Right renal cortex interstitium (tissue), 3 donors: ENCODE measurements at places on chromosomes 11 and 22. TPM values are rescaled to one million over a fixed set of nuclear protein-coding genes. Genes with fewer than 3 reads are reported as not detected.

DNA sequence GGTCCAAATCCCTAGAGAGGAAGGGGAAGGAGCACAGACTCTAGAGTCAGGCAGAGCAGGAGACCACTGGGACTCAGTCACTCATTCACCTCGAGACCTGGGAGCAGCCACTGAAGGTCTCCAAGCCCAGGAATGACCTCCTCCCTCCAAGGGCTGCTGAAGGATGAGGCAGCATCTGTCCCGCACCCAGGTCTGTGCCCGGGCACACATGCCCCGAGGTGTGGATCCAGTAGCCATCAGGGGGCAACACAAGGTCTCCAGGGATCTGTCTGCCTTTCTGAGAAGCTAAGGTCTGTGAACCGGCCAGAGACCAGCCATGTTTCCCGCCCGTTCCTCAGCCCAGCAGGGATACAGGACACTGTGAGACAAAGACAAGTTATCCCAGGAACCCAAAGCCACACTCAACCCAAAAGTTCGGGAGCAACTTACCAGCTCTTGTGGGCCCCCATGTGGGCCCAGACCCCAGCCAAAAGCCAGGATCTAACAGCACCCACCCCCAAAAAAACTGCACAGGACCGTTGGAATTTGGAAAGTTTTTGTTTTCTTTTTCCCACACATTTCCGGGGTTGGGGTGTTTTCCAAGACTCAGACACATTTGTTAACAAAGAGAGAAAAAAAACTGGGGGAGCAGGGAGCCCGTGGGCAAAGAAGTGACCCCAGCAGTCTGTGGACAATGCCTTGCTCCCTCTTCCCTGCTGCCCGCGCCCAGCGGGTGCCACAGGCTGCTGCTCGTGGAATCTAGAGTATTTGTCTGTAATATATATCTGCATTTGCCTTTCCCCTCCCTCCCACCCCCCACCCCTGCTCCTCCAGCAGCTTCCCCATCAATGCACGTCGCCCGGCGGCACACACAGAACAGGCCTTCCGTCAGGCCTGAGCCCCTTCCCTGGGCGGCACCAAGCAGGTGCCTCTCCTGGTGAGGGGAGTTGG, 14.9 kb downstream of the SLC22A12 start:
- DNase-seq, result no peak

DNA sequence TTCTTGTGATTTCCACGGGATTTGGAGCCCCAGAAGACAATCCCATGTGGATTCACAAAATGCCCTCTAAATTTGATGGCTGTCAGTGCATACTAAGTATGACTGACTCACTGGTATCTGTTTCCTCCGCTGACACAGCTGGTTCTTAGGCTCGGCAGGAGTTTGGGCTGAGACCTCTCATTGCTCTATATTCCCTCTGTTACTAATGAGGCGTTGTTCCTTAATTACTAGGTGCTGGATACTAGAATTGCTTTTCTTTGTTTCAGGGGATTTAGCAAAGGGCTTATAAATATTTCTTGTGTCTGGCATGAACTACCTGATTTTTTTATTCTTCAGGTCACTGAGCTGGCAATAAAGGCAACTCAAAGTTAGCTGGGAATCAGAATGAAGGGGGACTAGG, 53.2 kb upstream of the EHF start:
- DNase-seq, result no peak

GRCh38 chr11:123181075-123181474, 14.0 kb downstream of the CLMP start:
- DNase-seq, result no peak

DNA sequence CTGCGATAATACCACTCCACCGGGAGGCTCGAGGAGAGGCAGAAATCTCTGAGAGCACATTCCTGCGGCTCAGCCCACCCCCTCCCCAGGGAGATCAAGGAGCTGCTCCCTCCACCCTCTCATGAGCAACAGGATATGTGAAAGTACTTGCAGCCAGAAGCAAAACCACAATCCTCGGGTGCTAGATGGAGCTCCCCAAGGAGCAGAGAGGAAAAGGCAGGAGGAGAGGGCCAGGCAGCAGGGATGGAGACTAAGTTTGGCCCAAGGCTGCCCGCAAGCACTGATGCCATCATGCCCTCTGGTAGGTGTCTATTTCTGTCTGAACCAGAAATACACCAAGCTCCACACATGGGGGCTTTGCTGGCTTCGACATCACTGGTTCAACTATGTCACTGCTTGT, 22.3 kb downstream of the VPS37C start:
- no peak for DNase-seq

GRCh38 chr22:49734390-49734789, 93.3 kb downstream of the BRD1 start:
- DNase-seq, result no peak

Gene OR5T3
- not detected for polyA plus RNA-seq

Gene SPON1
- polyA plus RNA-seq, result 88.0 TPM

- DNase-seq, result no peak
Observed at GRCh38 chr11:37336401-37336800, 738.4 kb upstream of the RAG2 start.

Gene SLC22A9
- polyA plus RNA-seq, result not detected

- no peak for DNase-seq
Observed at GRCh38 chr11:17471501-17471900, 5.1 kb downstream of the ABCC8 start.

Gene RIMBP3B
- polyA plus RNA-seq, result not detected

DNA sequence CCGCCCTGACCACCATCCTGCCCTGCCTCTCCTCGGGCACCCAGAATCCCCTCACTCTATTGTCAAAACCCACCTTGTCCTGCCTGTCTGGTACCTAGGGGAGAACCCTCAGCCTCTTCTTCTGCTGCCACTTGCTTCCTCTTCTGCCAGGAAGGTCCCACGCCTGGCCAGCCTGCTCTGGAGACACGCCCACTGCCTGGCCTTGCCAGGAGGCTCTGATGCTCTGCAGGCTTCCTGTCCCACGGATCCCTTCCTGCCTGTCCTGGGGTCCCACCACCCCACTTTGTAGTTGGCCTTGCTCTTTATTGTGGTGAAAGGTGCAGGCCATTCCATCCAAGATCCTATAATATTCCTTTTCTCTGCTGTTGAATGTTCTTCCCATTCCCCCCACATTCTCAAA, 63.4 kb downstream of the BMAL1 start:
- DNase-seq, result no peak

DNA sequence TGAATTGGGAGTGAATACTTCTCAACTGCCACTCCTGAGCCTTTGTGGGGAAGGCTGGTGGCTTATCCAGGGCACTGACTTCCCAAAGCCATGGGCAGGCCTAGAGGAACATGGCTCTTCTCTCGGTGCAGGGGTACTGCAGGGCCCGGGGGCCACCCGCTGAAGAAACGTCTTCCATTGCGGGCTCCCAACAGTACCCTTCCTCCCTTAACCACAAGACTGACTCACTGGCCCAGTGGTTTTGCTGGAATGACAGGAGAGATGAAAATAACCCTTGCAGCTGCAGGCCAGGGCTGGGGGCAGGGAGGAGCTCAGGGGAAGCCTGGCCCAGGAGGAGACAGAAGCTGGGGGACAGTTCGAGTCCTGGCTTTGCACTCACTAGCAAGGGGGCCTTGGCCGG, 13.5 kb downstream of the TXN2 start:
- no peak for DNase-seq

DNA sequence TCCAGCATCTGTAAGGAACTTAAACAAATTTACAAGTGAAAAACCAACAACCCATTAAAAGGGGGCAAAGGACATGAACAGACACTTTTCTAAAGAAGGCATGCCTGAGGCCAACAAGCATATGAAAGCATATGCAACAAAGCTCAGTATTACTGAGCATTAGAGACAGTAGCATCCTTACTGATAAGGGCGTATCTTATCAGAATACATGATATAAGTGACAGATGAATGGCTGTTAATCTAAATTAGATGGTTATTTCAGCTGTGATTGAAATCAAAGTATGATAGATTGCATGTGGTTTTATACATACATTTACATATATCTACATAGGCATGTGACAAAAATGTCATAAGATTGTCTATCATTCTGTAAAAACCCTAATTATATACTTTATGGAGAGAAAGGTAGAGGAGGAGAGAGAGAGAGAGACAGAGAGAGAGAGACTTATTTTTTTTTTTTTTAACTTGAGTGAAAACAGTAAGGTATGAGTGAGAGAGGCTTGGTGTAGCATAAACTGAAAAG, 1240.7 kb downstream of the FAM181B start:
- no peak for DNase-seq

Gene SHISA8
- polyA plus RNA-seq, result 0.22 TPM

DNA sequence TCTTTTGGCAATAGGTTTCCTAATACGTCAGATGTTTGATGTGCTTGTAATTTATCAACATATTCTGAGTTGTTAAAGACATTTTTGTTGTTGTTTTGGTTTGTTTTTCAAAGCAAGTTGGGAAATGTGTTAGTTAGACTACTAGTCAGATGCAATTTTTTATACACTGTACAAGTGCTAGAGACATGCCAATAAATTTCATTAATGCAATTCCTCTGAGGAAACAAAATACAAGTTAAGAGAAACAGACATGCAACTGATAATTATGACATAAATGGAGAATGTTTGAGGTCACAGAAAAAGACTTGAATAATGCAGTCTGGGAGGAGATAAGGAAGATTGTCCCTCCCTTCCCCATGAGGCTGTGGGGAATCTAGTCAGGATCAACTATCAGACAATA, 5.9 kb downstream of the OR51T1 start:
- DNase-seq, result no peak

DNA sequence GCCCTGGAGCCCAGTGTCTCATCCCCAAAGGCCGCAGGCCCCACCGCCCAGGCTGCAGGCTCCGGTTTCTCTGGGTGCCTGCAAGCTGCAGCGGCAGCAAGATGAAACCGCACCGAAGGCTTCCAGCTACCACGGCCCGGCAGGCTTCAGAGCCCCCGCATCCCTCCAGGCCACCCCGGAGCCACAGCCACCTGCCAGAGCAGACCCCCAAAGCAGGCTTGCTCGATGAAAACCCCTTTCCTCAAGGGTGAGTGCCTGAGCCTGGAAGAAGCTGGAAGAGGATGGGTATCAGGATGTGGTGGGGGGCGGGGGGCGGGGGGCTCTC, 24.5 kb upstream of the GNB1L start:
- no peak for DNase-seq

DNA sequence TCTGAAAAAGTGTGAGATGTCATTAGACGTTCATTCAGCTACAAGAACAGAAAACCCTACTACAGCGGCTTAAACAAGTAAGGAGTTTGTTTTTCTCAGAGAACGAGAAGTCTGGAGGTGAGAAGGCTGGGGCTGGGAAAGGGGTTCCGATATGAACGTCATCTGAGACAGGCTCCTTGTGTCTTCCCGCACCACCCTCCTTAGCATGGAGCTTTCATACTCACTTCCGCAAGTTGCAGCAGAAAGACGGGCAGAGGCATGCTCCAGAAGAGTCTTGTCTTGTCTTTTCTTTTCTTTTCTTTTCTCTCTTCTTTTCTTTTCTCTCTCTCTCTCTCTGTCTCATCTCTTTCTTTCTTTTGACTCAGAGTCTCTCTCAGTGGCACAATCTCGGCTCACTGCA, 3.6 kb downstream of the TMEM45B start:
- DNase-seq, result no peak

Gene CNIH2
- polyA plus RNA-seq, result 2.6 TPM

GRCh38 chr11:2277008-2277346, 6.6 kb upstream of the ASCL2 start:
- DNase-seq, result no peak

DNA sequence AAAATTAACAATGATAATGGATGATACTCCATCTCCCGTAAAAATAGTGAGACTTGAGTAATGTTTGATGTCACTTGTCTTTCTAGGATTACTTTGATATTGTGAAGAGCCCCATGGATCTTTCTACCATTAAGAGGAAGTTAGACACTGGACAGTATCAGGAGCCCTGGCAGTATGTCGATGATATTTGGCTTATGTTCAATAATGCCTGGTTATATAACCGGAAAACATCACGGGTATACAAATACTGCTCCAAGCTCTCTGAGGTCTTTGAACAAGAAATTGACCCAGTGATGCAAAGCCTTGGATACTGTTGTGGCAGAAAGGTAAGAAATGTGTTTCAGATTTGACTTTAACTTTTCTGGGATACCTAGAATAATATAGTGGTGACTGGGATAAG, 48.0 kb upstream of the L3MBTL2 start:
- no peak for DNase-seq

DNA sequence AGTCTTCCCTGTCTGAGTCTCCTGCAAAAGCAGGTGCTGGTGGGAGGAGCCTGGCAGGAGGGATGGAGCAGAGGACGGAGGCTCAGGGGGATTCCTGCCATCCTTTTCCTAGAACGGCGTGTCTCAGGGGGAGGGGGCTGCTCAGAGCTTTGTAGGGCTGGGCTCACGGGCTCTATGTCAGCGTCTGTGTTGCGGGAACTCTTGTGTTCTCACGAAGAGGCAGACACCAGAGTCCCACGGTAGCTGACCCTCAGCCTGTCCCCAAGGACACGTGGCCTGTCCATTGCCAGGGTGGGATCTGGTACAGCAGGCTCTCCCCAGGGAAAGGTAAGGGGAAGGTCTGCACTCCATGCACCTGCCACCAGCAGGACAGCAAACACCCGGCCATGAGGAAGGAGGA, 1505.2 kb downstream of the TBC1D22A start:
- DNase-seq, result no peak

- DNase-seq, result no peak
Observed at GRCh38 chr11:64036087-64037026, 626 bp downstream of the FLRT1 start.

DNA sequence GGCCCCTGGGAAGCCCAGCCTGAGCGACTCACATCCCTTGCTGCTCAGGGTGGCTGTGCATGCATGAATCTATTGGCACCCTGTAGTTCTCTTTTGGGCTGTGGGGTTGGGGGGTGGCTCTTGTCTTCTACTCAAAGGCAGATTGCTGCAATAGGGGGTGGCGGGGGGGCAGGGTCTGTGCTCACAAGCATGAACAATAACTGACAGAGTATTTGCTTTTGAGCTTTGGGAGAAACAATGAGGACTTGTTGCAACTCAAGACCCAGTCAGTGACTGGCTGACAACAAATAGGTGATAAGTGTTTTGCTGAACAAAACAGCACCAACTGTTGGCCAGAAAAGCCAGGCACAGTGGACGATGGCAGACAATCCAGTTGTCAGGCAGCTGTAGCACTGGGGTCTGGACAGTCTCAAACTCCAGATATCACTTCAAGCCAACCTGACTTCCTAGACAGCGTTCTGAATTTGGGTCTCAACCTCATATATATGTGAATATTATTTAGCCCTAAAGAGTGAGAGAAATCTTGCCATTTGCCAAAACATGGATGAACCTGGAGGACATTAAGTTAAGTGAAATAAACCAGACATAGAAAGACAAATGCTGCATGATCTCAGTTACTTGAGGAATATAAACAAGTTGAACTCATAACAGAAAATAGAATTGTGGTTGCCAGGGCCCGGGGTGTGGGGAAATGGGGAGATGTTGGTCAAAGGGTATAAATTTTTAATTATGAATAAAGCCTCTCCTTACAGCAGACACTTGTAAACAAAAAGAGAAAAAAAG, 61.7 kb downstream of the ME3 start:
- no peak for DNase-seq

GRCh38 chr22:19694696-19695095, 19.6 kb upstream of the SEPTIN5 start:
- no peak for DNase-seq

Gene RIBC2
- polyA plus RNA-seq, result 6.3 TPM
